ENCODE measurements at places on chromosomes 3 and 15.

GRCh38 chr3:36011791-36012190, 368.5 kb upstream of the STAC start:
- DNase-seq, result no peak

GRCh38 chr3:56754741-56755417, 46.9 kb downstream of the ARHGEF3 start:
- DNase-seq, result peak; percentile 12

GRCh38 chr15:42264795-42265194, 8.2 kb upstream of the GANC start:
- DNase-seq, result no peak

- no peak for DNase-seq
Measured at GRCh38 chr3:66492672-66493071, 8.2 kb downstream of the LRIG1 start.
